ENCODE measurements at places on chromosomes 5 and 9. TPM values are rescaled to one million over a fixed set of nuclear protein-coding genes. Genes with fewer than 3 reads are reported as not detected.
A peak's percentile ranks its signal among the peaks of the same experiment; 100 is the strongest.

DNA sequence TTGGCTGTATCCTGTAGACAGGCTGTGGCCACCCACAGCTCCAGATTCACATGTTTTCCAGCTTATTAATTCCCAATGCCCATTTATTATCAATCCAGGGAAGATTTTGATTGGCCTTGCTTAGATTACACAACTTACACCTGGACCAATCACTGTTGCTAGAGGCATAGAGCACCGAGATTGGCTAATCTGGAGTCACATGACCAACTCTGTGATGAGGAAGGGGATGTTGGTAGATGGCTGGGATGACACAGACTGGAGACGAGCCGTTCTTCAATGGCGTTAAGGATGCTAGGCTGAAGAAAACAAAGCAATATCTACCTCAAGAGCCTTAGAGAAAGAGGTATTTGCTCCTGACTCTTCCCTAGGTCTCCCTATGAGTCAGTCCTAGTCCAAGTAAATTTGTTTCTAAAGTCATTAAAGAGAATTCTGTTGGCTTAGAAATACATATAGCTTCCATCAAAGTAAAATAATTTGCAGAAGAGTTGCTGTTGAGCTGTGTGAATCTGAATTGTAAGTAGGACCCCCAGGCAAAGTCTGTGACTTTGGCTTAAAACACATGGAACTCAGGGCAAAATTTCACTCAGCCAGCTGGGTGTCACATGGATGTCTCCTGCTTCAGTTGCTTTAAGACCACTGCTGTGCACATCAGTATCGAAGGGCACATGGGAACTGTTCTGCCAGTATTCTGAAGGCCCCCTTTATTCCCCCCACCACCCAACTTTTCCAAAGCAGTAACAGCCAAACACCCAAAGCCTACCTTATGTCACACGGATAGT, 326.4 kb upstream of the KLF4 start:
- no peak overlapping the region for H3K27ac ChIP-seq
- no peak overlapping the region for H3K4me3 ChIP-seq
- no peaks in the 10 kb centered on the region for H3K36me3 ChIP-seq
- H3K4me1 ChIP-seq, result no peaks in the 10 kb centered on the region
- no peak for DNase-seq
- no peaks in the 10 kb centered on the region for H3K27me3 ChIP-seq

The PDE6A gene
- total RNA-seq, result not detected

GRCh38 chr5:76283670-76284069, 119.4 kb upstream of the IQGAP2 start:
- H3K27ac ChIP-seq, result no peak overlapping the region
- H3K27me3 ChIP-seq, result no peaks in the 10 kb centered on the region
- DNase-seq, result no peak
- no peaks in the 10 kb centered on the region for H3K36me3 ChIP-seq
- no peak overlapping the region for H3K4me3 ChIP-seq

- no peak overlapping the region for H3K27ac ChIP-seq
- H3K36me3 ChIP-seq, result no peaks in the 10 kb centered on the region
- no peaks in the 10 kb centered on the region for H3K27me3 ChIP-seq
- DNase-seq, result no peak
Observed at GRCh38 chr5:167309941-167310517, 981.4 kb upstream of the WWC1 start.

GRCh38 chr5:142453932-142454331, 129.1 kb upstream of the SPRY4 start:
- H3K4me1 ChIP-seq, result peaks cover 7% of the 10 kb centered on the region
- no peak for DNase-seq
- H3K27ac ChIP-seq, result no peak overlapping the region
- H3K36me3 ChIP-seq, result no peaks in the 10 kb centered on the region

The CATSPER3 gene
- total RNA-seq, result 2.7 TPM

The GSN gene
- 45.9 TPM for total RNA-seq

- no peaks in the 10 kb centered on the region for H3K4me1 ChIP-seq
Observed at GRCh38 chr5:57844410-57844809, 361.8 kb upstream of the ACTBL2 start.

The NUDT12 gene
- total RNA-seq, result 3.5 TPM

DNA sequence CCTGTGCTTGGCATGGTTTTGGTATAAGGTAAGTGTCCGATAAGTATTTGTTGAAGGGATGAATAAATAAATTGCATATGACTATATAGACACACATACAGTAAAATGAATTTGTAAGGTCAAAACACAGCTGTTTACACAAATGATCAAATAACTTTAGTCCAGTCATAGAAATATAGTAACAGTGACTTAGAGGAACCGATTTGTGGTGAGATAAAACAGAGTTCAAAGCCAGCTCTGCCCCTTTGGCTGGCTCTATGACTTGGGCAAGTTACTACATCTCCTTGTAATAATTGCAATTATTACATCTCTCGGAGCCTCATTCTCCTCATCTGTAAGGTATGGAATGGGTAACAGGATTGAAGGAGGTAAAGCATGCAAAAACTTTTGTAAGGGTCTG, 384.0 kb downstream of the PLK2 start:
- H3K36me3 ChIP-seq, result no peaks in the 10 kb centered on the region
- H3K27me3 ChIP-seq, result no peaks in the 10 kb centered on the region
- no peak overlapping the region for H3K4me3 ChIP-seq
- no peak for DNase-seq
- H3K4me1 ChIP-seq, result no peaks in the 10 kb centered on the region
- H3K27ac ChIP-seq, result no peak overlapping the region

GRCh38 chr5:90263102-90263820, 146.3 kb downstream of the CETN3 start:
- no peak overlapping the region for H3K27ac ChIP-seq
- H3K4me3 ChIP-seq, result no peak overlapping the region
- H3K36me3 ChIP-seq, result no peaks in the 10 kb centered on the region
- H3K4me1 ChIP-seq, result peaks cover 6% of the 10 kb centered on the region
- H3K27me3 ChIP-seq, result no peaks in the 10 kb centered on the region
- no peak for DNase-seq

The KIF3A gene
- total RNA-seq, result 13.6 TPM

- no peaks in the 10 kb centered on the region for H3K4me1 ChIP-seq
- no peak overlapping the region for H3K27ac ChIP-seq
- H3K4me3 ChIP-seq, result no peak overlapping the region
- DNase-seq, result no peak
- H3K36me3 ChIP-seq, result no peaks in the 10 kb centered on the region
Observed at GRCh38 chr9:104232781-104233341, 138.8 kb downstream of the SMC2 start.

DNA sequence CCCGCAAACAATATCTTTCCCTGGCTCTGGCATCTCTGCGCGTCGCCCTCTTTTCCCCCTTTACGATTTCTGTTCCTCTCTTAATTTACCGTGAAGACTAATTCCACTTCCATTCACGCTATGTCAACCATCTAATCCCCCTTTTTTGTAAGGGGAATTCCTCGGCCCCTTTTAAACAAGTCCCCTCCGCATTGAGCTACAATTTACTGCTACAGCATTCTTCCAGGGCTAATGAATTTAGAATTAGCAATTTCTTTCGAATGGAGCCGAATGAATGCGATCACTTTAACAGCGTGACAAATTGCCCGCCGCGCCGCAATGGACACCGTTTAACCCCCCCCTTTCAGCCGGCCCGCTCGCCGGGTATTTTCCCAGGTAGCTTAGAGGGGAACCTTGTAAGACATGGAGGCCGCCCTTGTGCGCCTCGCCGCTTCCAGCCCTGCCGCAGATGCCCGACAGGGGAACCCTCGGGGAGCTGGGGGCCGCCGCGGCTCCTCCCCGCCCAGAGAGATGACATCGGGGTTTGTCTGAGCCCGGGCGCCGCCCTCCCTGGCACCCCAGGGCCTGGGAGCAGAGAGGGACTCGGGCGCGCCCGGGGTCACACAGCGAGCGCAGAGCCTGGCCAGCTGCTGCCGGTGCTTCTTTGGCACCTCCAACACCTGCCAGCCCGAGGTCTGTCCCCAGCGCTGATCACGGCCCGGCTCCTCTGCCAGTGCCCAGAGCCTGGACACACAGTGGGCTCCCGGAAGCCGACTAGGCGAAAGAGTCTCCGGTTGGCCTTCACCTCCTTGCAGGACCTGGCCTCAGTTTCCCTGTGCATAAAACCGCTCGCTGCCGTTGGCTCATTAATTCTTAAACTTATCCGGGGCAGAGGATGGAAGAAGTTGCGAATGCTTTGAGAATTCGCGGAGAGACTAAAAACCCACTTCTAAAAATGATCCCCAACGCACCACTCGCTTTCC, 1.3 kb downstream of the PRDM12 start:
- H3K27ac ChIP-seq, result no peak overlapping the region
- H3K27me3 ChIP-seq, result no peaks in the 10 kb centered on the region
- H3K4me1 ChIP-seq, result peaks cover 55% of the 10 kb centered on the region
- H3K4me3 ChIP-seq, result no peak overlapping the region
- H3K36me3 ChIP-seq, result no peaks in the 10 kb centered on the region

DNA sequence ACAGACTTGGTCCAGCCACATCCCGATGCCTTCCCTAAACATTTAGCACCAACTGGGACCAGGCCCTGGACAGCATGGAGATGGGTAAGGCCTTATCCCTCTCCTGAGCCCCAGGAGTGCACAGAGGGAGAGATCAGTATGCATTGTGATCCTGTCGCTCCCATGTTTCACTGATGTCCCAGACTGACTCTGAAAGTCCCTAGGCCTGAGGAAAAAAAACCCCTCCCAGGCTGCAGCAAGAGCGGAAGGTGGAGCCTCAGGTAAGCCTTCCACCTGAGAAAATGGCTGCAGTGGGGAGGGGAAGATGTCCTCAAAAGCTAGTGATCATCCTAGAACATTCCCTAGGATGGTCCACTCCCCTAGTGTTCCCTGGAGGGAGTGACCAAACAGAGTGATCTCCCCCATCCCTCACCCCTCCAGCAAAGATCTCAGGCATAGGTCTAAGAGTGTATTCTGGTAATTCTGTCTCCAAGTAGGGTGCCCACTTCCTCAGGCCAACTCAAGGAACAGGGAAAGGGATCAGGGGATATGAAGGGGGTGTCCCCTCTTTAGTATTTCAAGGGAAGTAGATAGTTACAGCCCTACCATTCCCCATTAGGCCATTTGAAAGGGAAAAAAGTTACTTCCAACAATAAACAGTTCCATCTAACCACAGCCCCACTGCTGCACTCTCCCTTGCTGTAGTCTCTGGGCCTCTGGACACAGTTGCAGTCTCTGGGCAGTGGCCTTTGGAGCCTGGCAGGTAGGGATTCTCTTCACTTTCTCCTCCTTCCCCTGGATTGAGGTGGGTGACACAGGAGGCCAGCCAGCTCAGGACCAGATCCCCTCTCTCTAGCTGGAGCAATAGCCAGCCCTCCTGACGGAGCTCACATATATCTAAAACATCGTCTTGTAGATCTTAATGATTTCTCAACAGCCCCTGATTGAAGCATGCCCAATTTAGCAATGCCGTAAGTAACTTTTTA, 6.8 kb upstream of the CXXC5 start:
- no peak overlapping the region for H3K4me3 ChIP-seq
- peaks cover 46% of the 10 kb centered on the region for H3K4me1 ChIP-seq
- DNase-seq, result peak; percentile 6
- no peaks in the 10 kb centered on the region for H3K36me3 ChIP-seq
- H3K27ac ChIP-seq, result no peak overlapping the region

The MARVELD2 gene
- 1.7 TPM for total RNA-seq

DNA sequence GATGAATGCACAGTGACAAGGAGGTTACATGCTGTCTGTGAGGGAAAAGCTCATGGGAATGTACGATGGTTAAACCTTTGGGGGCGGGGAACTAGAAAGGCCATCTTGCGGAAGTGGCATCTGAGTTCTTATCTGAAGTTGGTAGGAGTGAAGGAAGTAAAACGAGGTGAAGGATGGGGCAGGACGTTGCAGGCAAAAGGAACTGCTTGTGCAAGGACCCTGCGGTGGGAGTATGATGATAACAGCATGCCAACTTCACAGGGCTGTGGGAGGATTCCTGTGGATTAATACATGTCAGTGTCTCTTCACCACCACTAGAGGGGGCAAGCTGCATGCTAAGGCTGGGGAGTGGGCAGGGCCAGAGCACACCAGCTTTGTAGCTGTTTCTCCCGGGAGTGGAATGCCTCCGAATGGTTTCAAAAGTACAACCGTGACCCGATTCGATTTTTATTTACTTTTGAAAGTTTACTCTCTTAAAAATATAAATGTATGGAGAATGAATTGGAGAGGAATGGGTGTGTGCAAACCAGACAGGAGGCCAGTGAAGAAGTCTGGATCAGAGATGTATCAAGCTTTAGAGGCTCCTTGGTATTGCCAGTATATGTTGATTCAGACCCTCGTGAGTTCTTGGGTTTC, 62.5 kb downstream of the CYFIP2 start:
- no peak overlapping the region for H3K4me3 ChIP-seq
- no peak overlapping the region for H3K27ac ChIP-seq

The PCDHGC4 gene
- total RNA-seq, result 0.42 TPM

The KIF24 gene
- total RNA-seq, result 0.79 TPM

GRCh38 chr9:93603011-93603410, 26.6 kb downstream of the PHF2 start:
- H3K4me3 ChIP-seq, result no peak overlapping the region
- peaks cover 34% of the 10 kb centered on the region for H3K4me1 ChIP-seq
- no peak for DNase-seq
- H3K27ac ChIP-seq, result no peak overlapping the region
- H3K36me3 ChIP-seq, result no peaks in the 10 kb centered on the region
- no peaks in the 10 kb centered on the region for H3K27me3 ChIP-seq

- no peaks in the 10 kb centered on the region for H3K36me3 ChIP-seq
- no peaks in the 10 kb centered on the region for H3K27me3 ChIP-seq
- H3K4me1 ChIP-seq, result peaks cover 52% of the 10 kb centered on the region
- DNase-seq, result peak; percentile 56
Observed at GRCh38 chr5:122704247-122705036, 70.4 kb upstream of the SNX2 start.

The OR1J2 gene
- not detected for total RNA-seq

- H3K36me3 ChIP-seq, result no peaks in the 10 kb centered on the region
- H3K4me1 ChIP-seq, result no peaks in the 10 kb centered on the region
- no peaks in the 10 kb centered on the region for H3K27me3 ChIP-seq
- DNase-seq, result no peak
- H3K27ac ChIP-seq, result no peak overlapping the region
Observed at GRCh38 chr9:15763371-15763770, 210.5 kb downstream of the CCDC171 start.
